ENCODE measurements at places on chromosomes 1 and 21.

- DNase-seq = no peak
Measured at GRCh38 chr1:157993147-157993917, at the start of gene KIRREL1. TSS of gene KIRREL1 (plus strand) at chr1:157993645. CDS start at chr1:157993677, 32 bp downstream.

- DNase-seq = no peak
Measured at GRCh38 chr1:224929335-224930237, at the start of gene DNAH14. TSS of gene DNAH14 (plus strand) at chr1:224929675. CDS start at chr1:224952703, 23,028 bp downstream.

GRCh38 chr1:53196017-53196484, 573 bp upstream of the CPT2 start:
- no peak for DNase-seq

GRCh38 chr1:13901597-13901996, 201.6 kb downstream of the PRDM2 start:
- DNase-seq = no peak

GRCh38 chr1:200837931-200838571, 34.7 kb upstream of the GPR25 start:
- no peak for DNase-seq

GRCh38 chr1:218874801-218875400, 298.8 kb upstream of the LYPLAL1 start:
- no peak for DNase-seq

- no peak for DNase-seq
Measured at GRCh38 chr1:42914092-42914627, 44.5 kb downstream of the SLC2A1 start.

DNA sequence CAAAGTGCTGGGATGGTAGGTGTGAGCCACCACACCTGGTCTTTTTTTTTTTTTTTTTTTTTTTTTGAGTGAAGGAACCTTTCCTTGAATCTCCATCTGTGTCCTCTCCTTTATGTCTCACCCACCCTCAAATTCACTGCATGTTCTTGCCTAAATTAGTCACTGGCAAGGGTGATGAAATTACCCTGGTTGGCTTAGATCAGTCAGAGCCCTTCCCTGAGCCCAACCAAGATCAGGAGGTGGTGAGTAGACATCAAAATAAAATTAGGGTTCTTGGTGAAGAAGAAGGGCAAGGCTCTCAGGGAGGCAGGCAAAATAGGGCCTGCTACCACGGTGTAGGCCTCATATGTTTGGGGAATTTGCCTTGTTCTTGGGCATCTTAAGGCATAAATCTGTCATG, 5.3 kb upstream of the TNN start:
- no peak for DNase-seq

GRCh38 chr1:119112791-119113190, 27.7 kb downstream of the WARS2 start:
- no peak for DNase-seq

DNA sequence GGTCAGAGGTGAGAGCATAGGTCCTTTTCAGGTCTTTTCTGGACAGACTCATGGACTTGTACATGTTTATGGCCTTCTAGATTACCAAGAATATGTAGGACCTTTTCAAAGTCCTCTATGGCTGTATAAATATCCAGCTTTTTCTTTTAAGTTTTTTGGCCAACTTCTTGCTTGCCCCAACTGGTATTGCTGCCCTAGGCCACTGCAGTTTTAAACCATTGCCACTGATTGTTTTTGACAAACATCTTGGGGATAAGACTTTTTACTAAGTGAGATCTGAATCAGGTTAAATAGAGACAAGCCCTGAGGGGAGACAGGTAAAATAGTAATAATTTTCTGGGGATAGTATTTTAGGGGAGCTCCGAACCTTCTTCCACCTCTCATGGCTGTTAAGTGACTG, 14.8 kb upstream of the DDR2 start:
- DNase-seq = no peak

DNA sequence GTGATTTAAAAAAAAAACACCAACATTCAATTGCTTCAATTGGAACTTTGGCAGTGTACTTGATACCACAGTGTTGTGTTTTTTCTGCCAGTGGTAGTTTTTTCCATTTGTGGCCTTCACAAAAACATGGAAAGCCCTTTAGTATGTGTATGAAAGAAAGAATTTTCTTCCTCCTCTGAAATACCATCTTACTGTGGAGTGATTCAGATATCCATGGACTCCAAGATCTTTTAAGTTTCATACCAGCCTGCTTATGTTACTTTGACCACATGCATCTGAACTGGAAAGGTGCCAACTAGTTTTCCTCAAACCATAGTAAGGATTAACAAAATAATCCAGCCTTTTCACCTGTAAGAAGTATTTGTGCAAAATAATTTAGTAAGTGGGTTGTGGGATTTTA, 3.4 kb downstream of the PPP2R5A start:
- DNase-seq = no peak

GRCh38 chr1:232968391-232968790, 18.0 kb downstream of the NTPCR start:
- no peak for DNase-seq

- DNase-seq = no peak
Measured at GRCh38 chr1:244339776-244340175, 111.9 kb downstream of the ADSS2 start.

DNA sequence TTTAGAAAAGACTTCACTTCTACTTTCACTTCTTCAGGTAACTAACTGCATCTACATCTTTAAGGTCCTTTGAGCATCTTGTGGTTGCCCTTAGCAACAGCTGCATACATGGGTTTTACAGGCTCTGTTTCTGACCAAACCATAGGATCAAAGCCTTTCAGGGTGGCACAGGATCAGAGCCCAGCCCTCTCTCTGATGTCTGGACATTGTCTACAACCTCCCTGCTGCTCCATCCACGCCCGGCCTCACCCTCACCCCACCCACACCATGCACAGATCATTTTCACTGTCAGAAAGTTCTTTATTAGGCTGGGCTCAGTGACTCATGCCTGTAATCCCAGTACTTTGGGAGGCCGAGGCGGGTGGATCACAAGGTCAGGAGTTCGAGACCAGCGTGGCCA, 5.2 kb downstream of the NCF2 start:
- no peak for DNase-seq

GRCh38 chr21:28339403-28339802, 653.3 kb downstream of the LTN1 start:
- no peak for DNase-seq

GRCh38 chr1:57831624-57832023, 407.8 kb upstream of the DAB1 start:
- no peak for DNase-seq

DNA sequence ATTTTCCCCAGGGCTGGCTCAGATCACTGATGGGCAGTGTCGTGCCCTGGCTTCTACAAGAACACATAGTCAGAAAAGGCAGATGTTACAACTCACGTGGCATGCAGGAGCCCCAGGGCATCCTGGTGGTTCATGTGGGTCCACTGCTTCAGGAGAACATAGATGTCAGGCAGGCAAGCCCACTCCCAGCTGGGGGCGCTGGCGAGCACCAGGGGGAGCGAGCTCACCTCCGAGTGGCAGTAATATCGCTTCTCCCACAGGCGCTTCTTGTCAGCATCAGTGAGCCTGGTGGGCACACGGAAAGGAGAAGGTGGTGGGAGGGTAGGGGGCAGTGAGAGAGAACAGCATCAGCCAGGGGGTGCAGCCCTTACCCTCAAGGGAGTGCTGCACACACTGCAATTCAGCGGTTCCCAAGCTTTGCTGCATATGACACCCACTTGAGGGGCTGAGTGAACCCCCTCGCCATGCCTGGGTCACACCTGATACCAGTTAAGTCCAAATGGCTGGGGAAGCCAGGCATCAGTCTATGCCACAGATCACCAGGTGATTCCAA, 34.3 kb upstream of the PPP1R15B start:
- no peak for DNase-seq

DNA sequence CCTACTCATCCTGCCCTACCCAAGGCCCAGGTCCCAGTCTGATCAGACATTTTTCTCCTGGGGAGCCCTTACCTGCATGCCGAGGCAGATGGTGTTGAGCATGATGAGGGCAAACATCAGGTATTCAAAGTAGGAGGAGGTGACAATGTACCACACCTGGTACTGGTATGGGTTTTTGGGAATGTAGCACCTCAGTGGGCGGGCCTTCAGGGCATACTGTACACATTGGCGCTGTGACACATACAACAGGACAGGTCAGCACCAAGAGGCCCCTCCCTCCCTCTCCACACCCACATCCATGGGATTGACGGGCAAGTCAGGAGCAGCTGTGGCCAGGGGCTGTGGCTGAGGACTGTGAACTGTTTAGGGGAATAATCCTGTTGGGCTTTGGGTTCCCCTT, 37.1 kb upstream of the KIF21B start:
- no peak for DNase-seq

- DNase-seq = no peak
Measured at GRCh38 chr21:38229260-38229877, 27.4 kb upstream of the KCNJ15 start.

DNA sequence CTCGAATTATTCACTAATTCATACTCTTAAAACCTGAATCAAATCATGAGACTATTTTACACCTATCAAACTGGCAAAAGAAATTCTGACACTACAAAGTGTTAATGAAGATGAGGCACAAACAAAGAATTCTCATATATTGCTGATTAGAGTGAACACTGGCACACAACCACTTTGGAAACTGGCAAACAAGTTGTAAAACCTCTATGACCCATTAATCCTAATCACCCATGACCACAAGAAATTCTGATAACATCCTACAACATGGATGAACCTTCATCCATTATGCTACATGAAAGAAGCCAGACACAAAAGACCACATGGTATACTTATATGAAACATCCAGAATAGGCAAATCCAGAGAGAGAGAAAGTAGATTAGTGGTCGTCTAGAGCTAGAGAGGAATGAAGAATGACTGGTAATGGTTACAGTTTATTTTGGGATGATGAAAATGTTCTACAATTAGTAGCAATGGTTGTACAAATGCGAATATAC, 8.5 kb downstream of the GPBP1L1 start:
- no peak for DNase-seq

DNA sequence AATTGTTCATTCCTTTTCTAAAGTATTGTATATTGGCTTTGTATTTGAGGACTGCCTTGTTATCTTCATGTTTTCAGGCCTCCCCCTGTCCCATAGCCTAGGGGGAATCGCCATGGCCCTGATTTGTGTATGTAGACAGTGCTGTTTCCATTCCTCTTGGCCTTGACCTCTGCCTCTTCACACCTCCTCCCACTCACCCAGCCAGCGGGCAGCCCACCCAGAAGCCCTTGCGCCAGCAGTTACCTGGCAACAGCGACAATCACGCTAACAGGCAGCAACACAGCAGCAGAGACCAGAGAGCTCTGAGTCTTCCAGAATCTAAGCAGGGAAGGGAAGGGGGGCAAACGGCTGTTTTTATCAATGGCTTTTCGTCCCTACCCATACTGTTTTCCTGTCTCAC, 50.0 kb upstream of the NPL start:
- DNase-seq = no peak

DNA sequence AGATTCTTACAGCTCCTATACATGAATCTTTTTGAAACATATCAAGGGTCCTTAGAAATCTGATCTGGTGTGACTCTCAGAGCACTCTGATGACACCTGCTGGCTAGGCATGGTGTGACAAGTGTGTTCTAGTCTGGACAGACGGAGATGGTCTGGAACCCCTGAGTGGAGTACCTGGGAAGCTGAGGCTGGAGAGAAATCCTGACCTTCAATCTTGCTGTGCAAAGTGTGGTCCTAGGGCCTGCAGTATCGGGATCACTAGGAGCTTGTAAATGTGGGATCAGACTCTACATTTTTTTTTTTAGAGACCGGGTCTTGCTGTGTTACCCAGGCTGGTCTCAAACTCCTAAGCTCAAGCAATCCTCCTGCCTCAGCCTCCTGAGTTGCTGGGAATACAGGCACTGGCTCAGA, 78.6 kb upstream of the SOD1 start:
- DNase-seq = peak; percentile 66

DNA sequence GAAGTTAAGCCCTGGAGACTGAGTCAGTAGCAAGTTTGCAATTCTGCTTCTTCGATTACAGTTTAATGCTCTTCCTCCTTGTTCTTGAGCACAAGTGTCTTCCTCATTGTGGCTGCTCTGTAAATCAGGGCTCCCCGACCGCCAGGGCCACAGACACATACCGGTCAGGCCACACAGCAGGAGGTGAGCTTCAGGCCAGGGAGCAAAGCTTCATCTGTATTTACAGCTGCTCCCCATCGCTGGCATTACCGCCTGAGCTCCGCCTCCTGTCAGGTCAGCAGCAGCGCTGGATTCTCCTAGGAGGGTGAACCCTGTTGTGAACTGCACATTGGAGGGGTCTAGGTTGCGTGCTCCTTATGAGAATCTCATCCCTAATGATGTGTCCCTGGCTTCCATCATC, 1.7 kb upstream of the TRAPPC10 start:
- no peak for DNase-seq

- no peak for DNase-seq
Measured at GRCh38 chr1:100306735-100307313, 40.8 kb downstream of the RTCA start.

DNA sequence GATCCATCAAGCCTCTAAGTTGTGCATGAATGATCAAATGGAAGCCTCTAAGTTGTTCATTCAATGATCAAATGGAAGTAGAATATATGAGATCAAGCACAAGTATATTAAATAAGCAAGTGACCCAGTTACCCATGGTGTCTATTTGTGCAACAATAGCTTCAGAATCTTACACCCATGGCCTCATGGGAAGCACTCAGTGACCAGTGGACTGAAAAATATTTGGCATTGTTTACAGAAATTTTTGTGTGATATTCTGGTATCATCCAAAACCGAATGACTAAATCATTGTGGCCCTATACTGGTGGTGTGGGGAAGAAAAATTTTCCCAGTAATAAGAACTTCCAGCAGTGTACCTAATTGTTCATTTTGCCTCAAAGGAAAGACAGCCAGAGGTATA, 46.6 kb downstream of the DUSP10 start:
- DNase-seq = no peak

DNA sequence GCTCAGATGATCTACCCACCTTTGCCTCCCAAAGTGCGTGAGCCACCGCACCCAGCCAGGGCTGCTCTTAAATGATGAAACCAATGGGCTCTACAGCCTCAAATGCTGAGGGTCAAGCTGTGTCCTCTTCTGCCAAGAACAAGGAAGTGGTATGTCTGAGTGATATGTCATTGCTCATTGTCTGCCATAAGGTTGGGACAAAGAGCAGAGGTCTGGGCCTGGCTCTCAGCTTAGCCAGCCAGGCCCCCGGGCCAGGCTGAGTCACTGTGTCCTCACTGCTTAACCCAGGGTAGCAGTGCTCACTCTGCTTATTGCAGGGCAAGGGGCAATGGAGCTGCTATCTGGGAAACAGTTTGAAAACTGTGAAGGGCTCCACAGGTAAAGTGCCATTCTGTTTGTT, 8.3 kb upstream of the ETS2 start:
- DNase-seq = no peak

GRCh38 chr1:11320153-11320936, 47.3 kb downstream of the UBIAD1 start:
- no peak for DNase-seq

GRCh38 chr1:216044538-216044937, 378.7 kb downstream of the USH2A start:
- no peak for DNase-seq

DNA sequence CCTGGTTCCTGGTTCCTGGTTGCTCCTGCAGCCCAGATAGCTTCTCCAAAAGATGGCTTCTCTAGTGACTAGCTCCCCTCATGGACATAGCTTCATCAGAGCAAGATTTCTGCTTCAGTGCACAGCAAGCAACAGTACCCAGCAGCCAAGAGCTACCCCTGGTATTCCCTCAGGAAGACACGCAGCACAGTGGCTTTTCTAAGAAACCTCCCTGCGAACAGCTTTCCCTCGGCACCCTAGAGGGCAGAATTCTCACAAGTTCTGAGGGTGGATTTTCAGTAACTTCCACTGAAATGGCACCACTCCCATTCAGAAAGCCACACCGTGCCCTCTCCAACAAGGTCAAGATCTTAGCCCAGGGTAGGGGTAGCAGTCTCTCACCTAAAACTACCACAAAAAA, 128.2 kb downstream of the EIF4G3 start:
- no peak for DNase-seq
